ENCODE measurements at places on chromosomes 13 and 19.

DNA sequence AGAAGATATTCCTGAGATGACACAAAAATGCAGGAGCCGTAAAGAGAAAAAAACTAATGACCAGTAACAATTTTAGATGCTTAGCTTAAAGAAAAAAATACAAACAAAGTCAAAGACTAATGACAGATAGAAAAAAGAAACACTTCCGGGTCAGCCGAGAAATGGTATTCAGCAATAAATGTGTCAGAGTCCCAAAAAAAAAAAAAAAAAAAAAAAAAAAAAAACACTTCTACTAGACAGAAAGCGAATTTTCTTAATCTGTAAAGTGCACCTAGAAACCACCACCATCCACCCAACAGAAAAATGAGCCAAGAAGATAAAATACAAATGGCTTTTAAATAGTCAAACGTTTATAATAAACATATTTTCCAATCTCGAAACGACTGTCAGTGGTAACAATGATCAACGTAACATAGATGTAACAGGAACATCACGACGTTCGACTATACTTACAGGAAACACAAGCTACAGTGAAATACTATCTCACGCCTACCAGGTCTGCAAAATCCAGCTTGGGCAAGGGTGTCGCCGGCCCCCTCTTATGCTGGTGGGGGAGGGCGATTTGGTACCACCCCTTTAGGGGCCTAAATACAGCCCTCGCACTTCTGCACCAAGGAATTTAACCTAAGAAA is 10.6 kb downstream of the ABHD17A start:
- peak; percentile 55 for DNase-seq

GRCh38 chr19:13005253-13005652 is 10.0 kb downstream of the NFIX start:
- DNase-seq, result no peak

DNA sequence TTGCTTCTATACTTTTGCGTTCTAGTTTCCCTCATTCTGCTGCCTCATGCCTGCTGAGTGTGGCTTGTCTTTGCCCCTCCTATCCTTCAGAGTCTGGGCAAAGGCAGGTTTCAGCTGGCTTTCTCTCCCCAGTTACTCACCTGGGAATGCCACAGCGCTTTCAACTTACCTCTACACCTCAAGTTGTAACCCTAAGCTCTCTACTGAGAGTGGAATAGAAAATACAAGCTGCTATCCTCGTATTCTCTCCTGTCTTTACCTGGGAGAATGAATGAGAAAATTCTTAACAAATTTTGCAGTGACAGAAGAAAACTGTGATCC is 316.3 kb upstream of the KLF12 start:
- no peak for DNase-seq

- DNase-seq, result no peak
These were observed 12.5 kb downstream of the ZNF611 start for GRCh38 chr19:52722062-52723003.

GRCh38 chr13:63851526-63851925 is 2435.9 kb upstream of the PCDH20 start:
- DNase-seq, result no peak

DNA sequence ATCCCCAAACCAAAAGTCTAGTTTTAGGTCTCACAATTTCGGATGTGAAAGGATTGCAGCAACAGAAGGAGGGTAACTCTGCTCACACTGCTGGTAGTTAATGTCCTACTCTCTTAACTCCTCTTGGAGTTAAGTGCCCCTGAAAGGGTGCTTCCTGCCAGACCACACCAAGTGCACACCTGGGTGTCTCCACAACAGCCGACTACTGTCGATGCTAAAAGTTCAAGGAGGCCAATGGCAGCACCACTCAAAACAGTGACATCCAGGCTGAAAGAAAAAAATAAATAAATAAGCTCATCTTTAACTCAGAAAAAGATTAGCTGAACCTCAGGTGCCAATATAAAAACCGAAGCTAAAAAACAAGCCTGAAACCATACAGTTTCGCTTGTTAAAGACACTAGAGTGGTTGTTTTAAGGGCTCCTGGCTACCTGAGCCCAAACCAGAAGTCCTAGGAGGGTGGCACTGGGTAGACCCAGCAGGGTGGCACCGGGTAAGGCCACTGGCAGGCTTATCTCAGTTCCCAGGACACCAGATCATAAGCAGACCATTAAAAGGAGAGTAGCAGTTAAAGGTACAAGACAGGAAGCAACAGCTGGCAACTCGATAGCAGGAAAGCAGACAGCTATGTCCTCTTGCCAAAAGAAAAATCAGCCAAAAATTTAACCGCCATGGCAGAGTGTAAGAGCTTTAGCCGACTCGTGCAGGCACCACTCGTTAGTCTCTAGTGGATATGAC is 39.3 kb downstream of the BRD4 start:
- peak; percentile 65 for DNase-seq

GRCh38 chr13:113005076-113005865 is 36.3 kb downstream of the MCF2L start:
- DNase-seq, result no peak

DNA sequence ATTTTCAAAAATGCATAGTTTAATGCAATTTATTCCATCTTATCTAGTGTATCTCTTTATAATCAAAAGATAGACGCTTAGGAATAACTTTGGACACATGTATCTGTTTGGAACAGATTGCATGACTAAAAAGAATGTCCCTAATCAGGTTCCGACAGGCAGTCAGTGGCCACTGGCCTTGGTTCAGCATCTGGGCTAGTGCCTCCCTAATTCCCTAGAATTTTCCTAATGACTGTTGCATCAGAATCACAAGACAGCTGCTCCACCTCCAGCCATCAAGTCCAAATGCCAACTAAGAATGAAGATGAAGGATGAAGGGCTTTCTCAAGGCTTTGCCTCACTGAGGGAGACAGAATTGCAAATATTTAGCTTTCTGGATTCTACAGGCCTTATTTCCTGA is 173.8 kb downstream of the EFNB2 start:
- DNase-seq, result no peak
